ENCODE measurements at places on chromosomes 5 and 9.
A peak's percentile ranks its signal among the peaks of the same experiment; 100 is the strongest.

GRCh38 chr5:55033568-55033967 lies 9.5 kb downstream of the GZMK start:
- no peak for DNase-seq

DNA sequence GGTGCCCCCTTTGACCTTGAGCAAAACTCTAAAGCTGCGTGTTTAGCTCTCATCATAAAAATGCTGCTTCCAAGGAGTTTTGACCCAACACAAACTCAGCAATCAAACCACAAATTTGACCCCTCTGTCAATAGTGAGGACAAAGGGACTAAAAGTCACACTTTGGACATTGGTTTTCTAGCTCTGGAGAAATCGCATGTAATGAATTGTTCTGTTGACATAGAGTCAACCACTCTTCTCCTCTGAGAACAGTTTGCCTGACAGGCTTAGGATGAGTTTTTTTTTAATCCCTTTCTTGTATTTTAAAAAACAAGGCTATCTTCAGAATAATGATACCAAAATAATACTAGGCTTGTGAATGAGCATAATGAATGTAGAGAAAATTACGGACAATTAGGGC lies 61.1 kb upstream of the MAN2A1 start:
- no peak for DNase-seq

- DNase-seq, result no peak
Observed at GRCh38 chr9:107613321-107613720, 123.8 kb upstream of the KLF4 start.

DNA sequence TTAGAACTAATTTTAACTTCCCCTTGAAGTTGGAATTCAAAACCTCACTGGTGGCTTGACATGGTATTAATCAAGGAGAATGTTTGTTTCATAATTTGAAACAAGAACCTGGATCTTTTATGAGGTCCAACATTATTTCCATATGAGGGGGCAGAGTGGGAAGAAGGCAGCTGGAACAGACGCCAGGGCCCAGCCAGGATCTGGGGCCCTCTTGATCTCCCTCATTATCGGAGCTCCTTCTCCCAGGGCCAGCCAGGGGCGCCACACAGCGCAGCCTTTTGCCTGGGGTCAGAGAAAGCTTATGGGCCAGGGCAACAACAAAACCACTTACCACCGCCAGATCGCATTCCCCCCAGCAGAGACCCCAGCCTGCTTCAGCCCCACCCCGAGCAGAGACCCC lies 27.1 kb upstream of the NKD2 start:
- no peak for DNase-seq

- DNase-seq, result no peak
Observed at GRCh38 chr5:173556142-173557028, 60.1 kb downstream of the BOD1 start.

- no peak for DNase-seq
Observed at GRCh38 chr9:36318212-36318802, 60.1 kb upstream of the GNE start.

DNA sequence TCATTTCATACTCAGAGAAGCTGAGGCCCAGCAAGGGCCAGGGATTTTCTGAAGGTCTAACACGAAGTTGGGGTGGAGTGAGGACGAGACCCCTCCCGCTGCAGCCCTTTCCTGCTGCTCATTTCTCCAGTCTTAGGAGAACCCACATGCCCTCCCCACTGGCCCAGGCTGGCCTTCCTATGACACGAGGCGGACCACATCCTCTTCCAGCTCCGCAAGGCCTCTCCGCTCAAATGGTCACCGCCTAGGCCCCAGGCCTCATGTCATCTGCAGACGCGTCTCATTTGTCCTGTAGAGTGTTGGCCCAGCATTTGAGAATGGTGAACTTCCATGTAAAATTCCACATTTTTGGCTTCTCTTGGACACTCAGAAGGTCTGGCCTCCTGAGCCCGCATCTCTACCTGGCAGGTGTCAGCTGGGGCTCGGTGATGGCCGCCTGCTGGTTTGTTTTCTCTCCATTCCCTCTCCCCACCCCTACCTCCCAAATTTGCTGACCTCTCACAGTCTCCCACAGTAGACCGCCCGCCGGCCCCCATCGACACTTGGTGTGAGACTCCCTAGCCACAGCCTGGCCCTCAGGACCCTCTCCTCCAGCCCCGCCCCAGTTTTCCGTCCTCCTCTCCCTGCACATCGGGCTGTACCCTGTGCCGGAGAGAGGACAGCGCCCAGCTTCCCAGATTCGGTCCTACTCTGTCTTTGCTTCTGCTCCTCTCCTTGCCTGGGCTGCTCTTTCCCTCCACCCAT lies 51.7 kb downstream of the ERGIC1 start:
- no peak for DNase-seq

DNA sequence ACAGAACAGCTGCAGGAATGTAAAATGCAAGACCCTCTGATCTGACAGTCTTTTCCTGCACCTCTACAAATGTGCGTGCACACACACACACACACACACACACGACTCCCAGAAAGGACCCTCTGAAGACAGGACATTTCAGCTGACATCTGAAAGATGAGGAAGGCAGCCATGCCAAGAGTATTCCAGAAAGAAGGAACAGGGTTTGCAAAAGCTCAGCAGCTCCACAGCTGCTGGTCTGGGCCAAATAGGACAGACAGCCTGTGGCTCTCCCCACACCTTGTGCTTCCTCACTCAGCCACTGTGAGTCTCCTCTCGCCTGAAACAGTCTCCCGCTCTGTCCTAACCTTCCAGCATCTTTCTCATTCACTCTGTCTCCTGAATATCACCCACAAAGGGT lies 189.0 kb downstream of the PALM2AKAP2 start:
- peak; percentile 30 for DNase-seq

DNA sequence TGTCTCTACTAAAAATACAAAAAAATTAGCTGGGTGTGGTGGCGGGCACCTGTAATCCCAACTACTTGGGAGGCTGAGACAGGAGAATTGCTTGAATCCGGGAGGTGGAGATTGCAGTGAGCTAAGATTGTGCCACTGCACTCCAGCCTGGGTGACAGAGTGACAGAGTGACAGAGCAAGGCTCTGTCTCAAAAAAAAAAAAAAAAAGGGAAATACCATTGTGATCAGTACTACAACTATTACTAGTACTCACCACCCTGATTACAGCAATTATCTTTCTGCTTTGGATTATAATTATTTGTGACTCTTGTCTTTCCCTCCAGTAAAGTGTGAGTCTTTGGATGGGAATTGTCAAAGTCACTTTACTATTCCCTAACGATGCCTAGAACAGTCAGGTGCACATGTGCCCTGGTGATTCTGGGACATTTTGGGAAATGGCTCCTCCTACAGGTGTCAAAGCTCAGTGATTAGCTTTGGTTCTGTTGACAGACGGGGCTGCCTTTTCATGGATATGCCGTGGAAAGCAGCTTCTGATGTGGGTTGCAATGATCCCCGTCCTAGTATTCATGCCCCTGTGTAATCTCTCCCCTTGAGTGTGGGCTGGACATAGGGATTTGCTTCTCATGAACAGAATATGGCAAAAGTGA lies 31.8 kb upstream of the FRRS1L start:
- DNase-seq, result peak; percentile 31

GRCh38 chr9:3807601-3808000 lies 281.8 kb upstream of the RFX3 start:
- no peak for DNase-seq

GRCh38 chr5:8953016-8953415 lies 592.9 kb downstream of the SEMA5A start:
- DNase-seq, result no peak

GRCh38 chr5:43039471-43040286 lies 440 bp downstream of the ANXA2R start:
- no peak for DNase-seq

- no peak for DNase-seq
Observed at GRCh38 chr5:43146958-43147357, 26.2 kb downstream of the ZNF131 start.

GRCh38 chr5:124841829-124842712 lies 95.6 kb upstream of the ZNF608 start:
- DNase-seq, result peak; percentile 23

GRCh38 chr5:179870403-179870903 lies 11.8 kb upstream of the MRNIP start:
- DNase-seq, result no peak
